ENCODE measurements at places on chromosomes 5 and 9.

GRCh38 chr5:1797103-1797800 lies 2.4 kb downstream of the MRPL36 start:
- DNase-seq: no peak

DNA sequence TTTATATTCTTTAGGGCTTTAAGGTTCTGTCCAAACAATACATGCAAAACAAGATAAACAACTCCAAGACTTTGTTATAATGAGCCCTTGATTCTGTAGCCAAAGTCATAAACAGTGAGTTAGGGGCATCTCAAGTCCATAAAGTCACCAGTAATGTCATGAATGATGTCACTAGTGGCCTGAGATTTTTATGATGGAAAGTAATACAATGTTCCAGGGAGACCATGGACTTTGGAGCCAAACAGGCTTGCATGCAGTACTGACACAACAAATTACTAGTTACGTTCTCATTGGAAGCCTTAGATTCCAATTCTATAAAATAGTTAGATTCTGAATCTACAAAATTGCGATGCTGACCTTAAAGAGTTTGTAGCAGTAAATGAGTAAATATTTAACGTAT lies 280.0 kb downstream of the HINT1 start:
- DNase-seq: peak; percentile 13

DNA sequence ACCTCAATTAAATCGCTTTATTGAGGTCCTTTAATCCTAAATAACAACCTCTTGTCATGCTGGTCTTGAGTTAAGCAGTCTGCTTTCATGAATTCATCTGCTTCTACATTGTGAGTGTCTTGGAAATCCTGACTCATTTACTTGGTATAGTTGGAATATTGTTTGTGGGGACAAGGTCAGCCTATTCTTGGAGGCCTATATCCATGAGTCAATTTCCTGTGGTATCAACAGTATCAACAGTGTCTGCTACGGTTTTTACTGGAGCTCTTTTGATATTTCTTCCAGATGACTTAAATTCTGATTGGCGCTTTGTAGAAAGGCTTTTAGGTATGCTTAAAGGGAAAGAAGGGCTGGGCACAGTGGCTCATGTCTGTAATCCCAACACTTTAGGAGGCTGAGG lies 71.2 kb upstream of the PARP8 start:
- DNase-seq: peak; percentile 52

GRCh38 chr5:61334868-61335615 lies 3.0 kb downstream of the ZSWIM6 start:
- DNase-seq: no peak

- no peak for DNase-seq
Observed at GRCh38 chr9:6777213-6777902, 19.6 kb downstream of the KDM4C start.

DNA sequence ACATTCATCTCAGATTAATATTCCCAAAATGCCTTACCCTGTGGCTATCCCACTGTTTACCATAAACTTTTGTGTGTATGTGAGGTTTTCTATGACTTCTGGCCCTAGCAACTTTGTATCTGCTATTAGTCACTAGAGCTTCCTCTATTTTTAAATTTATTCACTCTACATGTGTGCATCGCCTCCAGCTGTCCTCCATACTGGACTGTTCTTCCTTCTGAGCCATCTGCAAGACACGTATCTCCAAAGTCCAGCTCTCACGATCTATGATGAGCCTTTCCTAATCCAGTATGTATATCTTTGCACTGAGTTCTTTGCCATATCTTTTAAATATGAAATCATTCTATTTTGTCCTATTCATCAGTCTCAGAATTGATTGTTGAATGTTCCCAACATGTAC lies 1.7 kb upstream of the GNG10 start:
- no peak for DNase-seq
